ENCODE measurements at places on chromosomes 1 and 21.

GRCh38 chr21:32424674-32425073, 12.2 kb downstream of the EVA1C start:
- no peak for DNase-seq

- no peak for DNase-seq
Measured at GRCh38 chr1:201639826-201640225, 100.9 kb downstream of the NAV1 start.

DNA sequence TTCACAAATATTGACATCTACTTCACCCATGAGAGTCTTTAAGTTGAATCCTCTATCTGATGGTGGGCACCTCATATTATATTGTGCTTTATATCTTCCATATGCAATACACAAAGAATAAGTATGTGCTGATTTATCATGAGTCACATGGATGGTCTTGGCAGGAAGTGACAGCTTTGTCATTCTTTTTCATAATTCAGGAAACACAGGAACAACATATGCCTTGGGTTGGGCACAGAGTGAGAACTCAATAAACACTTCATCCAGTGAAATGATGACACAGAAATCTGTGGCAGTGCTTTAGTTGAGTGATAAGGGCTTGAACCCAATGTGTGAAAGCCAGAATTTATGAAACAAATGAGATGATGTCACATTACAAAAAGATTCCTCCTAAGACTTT, 41.2 kb downstream of the GADD45A start:
- DNase-seq, result no peak

DNA sequence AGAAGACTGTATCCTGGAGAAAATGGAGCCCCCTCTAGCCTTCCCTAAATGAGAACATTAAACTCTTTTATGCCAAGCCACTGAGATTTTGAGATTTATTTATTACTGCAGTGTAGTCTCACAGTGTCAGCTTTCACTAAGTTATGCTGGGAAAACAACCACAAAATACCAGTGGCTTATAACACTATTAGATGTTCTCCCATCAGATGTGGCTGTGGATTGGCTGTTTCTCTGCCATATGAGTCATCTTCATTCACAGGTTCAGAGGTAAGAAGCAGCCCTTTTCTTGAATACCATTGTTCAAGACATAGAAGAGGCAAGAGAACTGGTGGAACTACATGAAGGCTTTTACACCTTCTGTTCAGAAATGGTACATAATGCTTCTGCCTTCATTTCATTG, 32.1 kb upstream of the ST6GALNAC5 start:
- DNase-seq, result no peak

- DNase-seq, result no peak
Measured at GRCh38 chr1:230205719-230206198, 138.7 kb downstream of the GALNT2 start.

DNA sequence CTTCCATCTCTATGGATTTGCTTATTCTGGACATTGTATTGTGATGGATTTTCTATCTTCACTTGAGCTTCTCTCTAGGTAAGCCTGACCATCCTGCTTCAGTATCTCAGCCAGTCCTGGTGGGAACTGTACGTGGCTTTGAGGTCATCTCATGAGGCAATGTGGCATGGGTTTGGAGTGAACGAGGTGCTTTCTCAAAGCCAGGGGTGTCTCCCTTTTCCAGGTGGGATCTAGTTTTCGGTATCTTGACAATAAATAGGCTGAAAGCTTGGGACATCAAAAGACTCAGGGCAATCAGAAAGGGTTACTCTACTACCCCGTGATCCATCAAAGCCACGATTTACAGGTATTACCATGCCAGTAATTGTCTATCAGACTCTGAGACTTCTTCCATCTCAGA, 40.8 kb downstream of the AZIN2 start:
- DNase-seq, result no peak

DNA sequence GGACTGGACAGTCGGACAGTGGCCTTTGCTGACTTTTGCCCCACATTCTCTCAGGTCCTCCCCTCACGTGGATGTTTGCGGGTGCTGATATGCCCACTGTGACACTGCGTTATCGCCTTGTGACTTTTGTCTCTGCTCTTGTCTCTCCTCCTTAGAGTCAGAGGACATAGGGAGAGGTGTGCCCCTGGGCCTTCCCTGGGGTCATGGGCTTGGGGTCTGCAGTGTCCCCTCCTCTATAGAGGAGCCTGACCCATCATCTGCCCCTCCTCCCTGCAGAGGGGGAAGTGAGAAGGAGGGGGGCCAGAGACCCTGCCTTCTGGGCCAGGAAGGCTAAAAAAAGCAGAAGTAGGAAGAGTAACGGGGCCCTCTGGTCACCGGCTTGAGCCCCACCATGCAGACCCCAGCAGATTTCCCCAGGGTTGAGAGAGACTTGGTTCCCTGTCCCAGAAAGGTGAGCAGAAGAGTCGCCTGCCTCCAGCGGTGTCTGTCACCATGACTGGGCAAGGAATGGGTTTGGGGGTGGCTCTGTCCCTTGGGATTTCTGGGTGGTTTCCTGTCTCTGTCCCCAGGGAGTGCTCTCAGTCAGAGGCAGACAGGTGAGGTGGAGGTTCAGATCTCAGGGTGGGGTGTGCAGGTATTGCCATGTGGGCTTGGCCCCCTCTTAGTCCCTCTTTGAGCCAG, 13.3 kb downstream of the RPS6KA1 start:
- no peak for DNase-seq

GRCh38 chr1:115757326-115757725, 11.2 kb downstream of the CASQ2 start:
- DNase-seq, result no peak

- no peak for DNase-seq
Measured at GRCh38 chr1:55974714-55975441, 604.5 kb downstream of the PLPP3 start.

DNA sequence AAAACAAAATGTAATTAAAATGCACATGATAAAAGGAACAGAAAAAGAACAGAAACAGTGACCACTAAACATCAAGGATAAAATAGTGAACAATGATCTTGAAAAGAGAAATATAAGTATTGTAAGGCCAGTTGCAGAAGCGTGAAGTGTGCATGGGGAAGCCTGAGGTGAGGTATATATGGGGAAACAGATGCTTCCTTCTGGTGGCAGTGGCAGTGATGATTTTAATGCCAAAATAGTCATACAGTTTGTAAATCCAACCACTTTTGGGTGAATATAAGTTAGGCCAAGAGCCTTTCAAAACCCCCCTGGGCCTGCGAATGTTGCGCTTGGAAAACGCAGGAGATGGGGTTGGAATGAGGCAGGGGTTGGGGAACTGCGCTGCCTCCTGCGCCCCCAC, 27.3 kb downstream of the TTC3 start:
- no peak for DNase-seq

GRCh38 chr1:90561103-90561783, 155.9 kb downstream of the BARHL2 start:
- DNase-seq, result no peak

- DNase-seq, result peak; percentile 54
Measured at GRCh38 chr1:175277783-175278733, 85.5 kb upstream of the KIAA0040 start.

DNA sequence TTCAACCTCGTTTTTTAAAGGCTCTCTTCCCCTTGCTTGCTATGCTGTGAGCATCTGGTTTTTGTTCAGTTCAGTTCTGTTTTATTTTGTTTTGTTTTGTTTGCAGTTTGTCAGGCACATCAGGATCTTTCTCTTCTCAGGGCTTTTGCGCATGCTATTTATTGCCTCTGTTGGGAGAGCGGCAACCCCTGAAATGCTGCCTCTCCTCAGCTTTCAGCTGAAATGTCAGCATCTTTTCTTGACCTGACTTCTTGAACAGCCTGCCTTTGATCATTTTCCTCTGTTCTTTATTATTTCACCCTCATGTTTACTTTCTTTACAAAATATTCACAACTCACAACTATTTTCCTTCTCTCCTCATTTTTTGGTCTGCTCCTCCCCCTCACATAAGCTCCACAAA, 50.4 kb upstream of the RC3H1 start:
- no peak for DNase-seq

DNA sequence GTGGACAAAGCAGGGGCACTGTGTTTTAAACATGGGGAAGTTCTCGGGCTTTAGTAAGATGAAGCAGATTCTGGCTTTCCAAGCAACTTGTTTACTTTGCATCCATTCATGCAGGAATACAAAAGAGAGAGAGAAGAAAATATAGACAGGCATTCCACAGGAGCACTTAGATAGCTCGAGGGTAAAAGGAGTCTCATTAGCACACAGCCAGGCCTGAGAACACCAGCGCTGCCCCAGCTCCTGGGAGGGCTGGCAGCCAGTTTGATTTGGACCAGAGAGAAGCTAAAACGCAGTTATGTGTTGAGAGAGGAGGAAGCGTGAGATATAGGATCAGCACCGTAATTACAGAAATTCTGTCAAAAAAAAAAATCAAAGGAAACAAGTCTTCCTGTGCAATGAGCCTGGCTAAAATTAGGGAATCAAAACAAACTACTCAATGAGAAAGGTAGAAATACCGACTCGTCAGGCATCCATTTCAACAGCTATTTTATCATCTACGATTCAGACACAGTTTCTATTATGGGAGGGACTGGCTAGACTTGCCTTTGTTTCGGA, 68.2 kb downstream of the CLSTN1 start:
- DNase-seq, result no peak

- peak; percentile 89 for DNase-seq
Measured at GRCh38 chr21:35508139-35508888, 459.2 kb upstream of the RUNX1 start.

GRCh38 chr1:197632651-197633050, 142.6 kb downstream of the DENND1B start:
- no peak for DNase-seq

DNA sequence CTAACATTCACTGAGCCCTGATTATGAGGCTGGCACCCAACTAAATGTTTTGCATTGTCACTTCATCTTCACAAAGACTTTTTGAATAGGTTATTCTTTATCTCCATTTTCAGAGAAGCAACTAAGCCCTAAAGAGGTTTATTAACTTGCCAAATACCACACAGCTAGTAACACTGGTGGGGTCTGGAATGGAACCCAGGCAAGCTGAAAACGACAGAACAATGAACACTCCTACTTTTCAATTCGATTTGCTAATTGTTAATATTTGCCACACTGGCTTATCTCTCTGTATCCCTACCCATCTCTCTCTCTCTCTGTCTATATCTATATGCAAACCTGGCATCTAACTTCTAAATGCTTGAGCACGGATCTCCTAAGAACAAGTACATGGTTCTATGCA, 40.6 kb downstream of the MRPL39 start:
- no peak for DNase-seq

DNA sequence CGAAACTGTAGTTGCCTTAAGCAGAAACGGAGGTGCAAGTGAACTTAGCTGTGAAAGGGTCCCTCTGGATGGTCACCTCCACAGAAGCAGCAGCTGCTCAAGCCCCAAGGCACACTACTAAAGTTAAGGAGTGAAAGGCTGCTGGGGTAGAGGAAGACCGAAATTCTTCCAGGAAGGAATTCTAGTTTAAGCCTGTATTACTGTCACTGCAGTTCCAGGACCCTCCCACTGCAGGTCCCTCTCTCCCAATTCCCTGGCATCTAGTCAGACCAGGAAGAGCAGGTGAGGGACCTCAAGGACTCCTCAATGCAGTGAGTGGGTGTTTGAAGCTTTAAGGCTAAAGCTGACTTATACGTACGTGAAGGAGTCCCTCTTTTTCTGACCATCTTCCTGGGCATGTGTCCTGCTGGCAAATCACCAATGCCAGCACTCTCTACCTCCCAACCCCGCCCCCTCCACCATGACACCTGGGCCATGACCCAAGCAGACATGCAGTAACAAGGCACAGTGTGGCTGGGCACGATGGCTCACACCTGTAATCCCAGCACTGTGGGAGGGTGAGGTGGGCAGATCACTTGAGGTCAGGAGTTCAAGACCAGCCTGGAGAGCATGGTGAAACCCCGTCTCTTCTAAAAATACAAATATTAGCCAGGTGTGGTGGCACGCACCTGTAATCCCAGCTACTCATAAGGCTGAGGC, 57.2 kb downstream of the TGFBR3 start:
- DNase-seq, result no peak

DNA sequence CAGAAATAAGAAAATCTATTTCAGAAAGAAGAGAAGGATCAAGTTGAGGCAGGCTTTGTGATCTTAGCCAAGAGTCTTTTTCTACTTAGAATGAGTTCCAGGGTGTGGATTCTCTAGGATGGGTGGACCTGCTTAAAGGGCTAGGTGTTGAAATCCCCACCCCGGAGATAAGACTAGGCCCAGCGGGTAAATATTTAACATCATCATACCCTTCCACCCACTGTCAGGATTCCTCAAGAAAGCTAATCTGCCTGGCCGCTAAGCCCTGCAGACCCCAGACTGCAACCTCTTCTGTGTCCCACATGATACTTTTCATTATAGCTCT, 5.8 kb downstream of the IGSF9 start:
- no peak for DNase-seq

- no peak for DNase-seq
Measured at GRCh38 chr1:83033682-83034081, 965.2 kb downstream of the TTLL7 start.

DNA sequence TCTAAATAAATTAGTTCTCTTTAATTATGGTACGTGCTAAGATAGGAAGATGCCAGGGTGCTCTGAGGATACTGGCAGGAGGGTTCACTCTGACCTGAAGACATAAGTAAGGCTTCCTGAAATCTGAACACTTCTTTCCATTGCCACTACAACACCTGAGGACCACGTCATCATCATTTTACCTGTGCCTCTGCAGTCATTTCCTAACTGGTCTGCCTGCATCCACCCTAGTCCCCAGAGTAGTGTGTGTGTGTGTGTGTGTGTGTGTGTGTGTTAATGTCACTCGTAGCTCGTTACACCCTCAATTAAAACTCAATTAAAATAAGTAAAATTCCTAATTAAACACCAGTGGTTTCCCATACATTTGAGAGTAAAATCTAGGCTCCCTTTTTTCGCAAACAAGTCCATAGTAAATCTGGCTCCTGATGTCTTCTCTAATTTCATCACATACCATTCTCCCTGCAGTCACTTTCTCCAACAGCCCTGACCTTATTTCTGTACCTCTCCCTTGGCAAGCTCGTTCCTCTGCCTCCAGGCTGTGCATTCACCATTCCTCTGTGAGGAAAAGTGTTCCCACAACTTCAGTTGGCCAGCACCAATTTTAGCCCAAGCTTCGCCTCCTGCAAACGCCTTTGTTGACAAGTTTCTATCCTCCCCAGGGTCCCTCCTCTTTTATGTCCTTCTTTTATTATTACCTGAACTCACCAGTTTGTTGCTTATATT, 8.7 kb downstream of the IL12RB2 start:
- no peak for DNase-seq

DNA sequence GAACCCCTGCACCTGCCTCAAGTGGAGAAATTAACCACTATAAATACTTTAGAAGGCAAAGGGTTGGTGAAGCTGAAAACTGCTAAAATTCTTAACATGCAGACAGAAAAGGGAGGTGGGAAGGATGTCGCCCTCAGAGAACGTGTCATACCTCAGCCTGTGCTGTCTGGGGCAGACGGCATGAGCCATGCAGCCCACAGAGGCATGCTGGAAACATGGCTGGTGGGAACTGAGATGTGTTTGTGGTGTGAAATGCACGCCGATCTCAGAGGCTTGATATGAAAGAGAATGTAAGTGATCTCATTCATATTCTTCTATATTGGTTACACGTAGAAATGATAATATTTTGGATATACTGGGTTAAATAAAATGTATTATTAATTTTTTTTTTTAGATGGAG, 16.3 kb downstream of the AGPAT3 start:
- DNase-seq, result no peak

Data from NCI-H524 (cell line).